ENCODE measurements at places on chromosomes 11 and 22.

DNA sequence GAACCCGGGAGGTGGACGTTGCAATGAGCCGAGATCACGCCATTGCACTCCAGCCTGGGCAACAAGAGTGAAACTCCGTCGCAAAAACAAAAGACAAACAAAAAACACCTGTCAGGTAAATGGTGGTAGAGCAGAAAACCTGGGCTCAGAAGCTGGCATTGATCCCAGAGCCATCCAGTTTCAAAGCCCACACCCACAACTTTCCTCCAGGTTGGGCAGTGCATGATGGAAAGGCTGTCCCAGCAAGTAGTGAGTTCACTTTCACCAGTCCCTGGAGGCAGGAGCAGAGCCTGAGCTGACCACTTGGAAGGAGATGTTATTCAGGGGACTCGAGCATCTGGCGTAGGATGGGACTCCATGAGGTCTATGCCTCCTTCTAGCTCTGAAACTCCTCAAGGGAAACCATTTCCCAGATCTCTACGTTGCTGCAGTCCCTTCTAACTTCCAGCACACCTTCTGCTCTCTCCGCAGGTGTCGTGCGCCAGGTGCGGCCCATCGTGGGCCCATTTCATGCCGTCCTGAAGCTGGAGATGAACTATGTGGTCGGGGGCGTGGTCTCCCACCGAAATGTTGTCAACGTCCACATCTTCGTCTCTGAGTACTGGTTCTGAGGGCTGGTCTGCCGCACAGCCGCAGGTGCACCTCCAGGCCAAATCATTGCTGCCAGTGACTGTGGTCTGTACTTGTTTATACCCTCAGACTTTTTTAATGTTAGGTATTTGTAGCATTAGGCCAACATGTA, 71.6 kb upstream of the ATXN10 start:
- DNase-seq = no peak

GRCh38 chr11:133500936-133501335, 31.4 kb downstream of the OPCML start:
- DNase-seq = no peak

DNA sequence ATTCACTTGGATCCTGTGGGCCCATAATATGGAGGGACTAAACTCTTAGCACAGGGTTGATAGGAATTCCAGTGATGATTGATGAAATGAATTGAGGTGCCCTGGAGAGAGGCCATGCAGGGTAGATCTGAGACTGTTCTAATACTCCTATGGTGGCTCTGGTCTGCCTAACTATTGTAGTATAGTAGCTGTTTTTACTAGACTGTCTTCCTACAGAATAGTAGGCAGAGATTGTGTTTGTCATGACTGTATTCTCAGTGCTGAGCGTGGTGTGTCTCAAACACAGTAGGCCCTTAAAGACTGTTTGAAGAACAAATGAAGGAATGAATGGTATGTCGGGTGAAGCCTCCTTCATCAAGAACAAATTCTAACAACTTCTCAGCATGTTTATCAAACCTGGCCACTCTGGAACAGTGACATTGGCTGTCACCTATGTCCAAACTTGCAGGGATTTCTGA, 107.0 kb upstream of the SESN3 start:
- DNase-seq = no peak

- DNase-seq = no peak
These were observed 38.5 kb upstream of the NAV2 start for GRCh38 chr11:19673924-19674729.

DNA sequence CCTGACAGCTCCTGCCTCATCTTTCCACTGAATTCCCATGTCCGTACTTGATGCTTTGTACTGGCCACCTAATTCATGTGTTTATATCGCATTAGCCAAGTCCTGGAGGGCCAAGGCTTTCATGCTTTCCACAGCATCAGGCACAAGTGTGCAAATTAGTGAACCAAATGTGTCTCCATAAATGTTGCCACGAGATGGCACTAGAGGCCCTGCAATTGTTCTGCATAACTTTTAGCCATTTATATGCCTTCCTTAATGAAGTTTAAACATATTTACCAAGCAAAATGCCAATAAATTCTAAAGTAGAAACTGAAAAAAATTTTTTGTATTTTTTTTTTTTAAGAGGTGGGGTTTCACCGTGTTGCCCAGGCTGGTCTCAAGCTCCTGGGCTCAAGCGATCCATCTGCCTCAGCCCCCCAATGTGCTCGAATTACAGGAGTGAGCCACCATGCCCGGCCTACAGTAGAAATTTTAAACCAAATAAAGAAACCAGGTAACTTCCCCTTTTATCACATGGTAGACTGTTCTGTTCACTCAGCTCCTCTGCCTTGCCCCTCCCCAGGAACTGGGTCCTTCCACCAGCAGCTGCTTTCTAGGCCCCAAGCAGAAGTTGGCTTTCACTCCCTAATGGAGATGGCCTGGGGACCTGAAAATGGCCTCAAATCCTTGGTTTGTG, 20.8 kb upstream of the IL18BP start:
- peak; percentile 19 for DNase-seq
